ENCODE measurements at places on chromosomes 3 and 15.

GRCh38 chr3:170745211-170745718 is 124.7 kb downstream of the RPL22L1 start:
- peak; percentile 70 for DNase-seq

DNA sequence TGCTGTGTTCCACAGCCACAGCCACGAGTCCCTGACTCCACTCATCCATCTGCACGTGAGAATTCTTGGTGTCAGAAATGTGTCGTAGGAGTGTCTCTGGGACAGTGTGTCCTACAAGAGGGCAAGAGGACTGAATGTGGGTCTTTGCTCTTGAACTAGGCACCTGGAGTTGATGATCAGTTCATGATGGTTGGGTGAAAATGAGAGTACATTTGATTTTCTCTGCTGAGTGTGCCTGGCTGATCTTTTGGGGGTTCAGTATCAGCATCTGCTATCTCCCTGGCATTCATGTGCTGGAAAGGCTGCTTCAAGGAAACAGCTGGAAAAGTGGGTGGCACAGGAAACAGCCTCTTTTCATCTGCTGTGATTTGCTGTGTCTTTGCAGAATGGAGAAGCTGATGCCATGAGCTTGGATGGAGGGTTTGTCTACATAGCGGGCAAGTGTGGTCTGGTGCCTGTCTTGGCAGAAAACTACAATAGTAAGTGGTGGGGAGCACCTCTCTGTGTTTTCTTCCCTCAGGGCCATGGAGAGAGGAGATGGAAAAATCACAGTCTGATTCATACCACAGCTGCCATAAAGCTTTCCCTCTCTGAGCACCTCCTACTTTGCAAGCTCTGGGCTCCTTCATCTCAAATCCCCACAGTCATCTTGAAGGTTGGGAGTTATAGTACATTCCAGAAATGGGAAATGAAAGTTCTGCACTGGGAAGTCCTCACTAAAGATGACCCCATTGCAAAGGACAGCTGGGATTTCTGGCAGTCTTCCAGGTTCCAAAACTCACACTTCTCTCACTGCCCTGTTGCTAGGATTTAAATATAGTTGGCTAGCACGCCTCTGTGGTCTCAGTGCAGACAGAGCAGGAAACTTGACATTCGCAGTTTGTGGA is 17.8 kb downstream of the TF start:
- DNase-seq = no peak

DNA sequence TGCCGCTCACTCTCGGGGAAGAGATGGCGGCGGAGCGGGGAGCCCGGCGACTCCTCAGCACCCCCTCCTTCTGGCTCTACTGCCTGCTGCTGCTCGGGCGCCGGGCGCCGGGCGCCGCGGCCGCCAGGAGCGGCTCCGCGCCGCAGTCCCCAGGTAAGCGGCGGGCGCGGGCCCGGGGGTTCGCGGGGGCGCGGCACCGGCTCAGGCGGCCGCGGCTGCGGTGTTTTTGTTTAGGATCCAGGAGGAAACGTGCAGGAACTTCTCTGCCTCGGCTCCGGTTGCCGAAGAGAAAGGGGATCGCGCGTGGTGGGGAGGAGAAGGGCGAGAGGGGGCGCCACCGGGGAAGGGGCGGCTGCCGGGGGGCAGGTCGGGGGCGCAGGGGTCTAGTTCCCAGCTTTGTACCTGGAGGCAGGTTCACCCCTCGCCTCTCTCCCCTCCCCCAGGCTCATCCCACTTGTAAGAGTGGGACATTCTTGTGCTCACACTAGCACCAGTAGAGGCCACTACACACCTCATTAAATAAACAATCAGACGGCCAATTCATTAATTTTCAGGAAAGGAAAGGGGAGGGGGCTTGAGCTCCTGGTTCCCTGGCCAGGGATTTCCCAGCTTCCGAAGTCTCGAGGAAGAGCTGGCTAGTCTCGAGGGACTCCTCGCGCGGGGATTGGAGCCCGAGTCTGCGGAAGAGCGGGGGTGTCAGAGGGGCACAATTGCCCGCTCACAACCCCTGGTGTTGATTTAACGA is 562 bp downstream of the NEO1 start:
- peak; percentile 29 for DNase-seq

DNA sequence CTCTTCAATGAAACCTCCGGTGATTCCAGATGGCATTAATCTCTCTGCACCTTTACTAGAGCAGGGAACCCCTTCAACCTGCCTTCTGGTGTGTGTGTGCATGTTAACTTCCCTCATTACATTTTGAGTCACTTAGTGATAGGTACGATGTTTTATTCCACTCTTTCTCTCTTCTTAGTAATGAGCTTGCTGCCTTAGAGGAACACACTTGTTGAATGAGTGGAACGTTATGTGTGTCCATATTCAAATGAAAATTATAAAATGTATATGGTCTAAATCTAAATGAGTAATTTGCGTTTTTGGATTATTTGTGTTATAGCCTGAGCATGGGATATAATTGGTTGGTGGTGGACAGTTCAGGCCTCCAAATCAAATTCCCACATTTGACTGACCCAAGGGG is 12.1 kb downstream of the MAP2K5 start:
- DNase-seq = no peak

DNA sequence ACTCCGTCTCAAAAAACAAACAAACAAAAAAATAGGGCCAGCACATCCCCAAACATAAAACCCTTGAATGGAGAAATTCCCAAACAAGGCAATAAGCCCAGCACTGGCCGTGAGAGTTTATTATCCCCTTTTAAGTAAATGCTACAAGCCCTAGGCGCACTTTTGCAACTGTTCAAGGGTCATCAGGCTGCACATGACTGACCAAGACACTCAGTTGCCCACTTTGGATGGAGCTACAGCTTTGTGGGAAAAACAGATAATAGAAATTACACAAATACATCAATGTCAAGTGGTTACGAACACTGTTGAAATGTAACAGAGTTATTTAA is 33.7 kb upstream of the ZNF445 start:
- no peak for DNase-seq

DNA sequence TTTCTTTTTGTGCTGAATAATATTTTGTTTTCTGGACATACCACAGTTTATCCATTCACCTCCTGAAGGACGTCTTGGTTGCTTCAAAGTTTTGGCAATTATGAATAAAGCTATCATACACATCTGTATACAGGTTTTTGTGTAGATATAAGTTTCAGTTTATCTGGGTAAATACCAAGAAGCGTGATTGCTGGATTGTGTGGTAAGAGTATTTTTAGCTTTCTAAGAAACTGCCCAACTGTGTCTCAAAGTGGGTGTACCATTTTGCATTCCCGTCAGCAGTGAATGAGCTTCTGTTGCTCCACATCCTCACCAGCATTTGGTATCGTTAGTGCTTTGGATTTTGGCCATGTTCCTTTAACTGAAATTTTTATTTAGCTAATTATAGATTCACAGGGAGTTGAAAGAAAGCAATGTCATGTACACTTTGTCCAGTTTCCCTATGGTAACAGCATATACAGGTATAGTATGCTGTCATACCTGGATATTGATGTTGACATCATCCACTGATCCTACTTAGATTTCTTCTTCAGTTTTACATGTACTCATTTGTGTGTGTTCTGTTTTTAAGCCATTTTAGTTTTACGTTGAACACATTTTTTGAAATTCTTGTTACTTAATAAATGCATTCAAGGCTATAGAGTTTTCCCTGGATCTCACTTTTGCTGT is 11.9 kb downstream of the ARID3B start:
- DNase-seq = no peak

GRCh38 chr3:130470126-130470525 is 46.9 kb upstream of the COL6A6 start:
- DNase-seq = no peak

DNA sequence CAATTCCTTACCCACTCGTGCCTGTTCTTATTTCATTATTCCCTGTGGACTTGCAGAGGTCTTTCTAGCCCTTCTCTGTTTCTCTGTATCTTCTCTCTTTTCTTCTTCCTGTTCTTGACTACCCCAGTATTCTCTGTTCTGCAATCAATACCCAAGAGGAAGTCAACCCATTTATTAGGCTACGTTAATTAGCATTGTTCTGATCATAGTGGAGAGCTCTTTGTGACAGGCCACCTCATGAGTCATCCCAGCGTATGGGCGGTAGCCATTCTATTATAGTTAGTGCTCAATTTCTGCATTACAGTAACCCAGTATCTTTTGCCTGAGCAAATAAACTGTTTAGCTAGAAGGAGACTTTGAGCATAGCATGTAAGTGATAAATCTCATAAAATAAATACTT is 259.5 kb upstream of the GRM7 start:
- no peak for DNase-seq

DNA sequence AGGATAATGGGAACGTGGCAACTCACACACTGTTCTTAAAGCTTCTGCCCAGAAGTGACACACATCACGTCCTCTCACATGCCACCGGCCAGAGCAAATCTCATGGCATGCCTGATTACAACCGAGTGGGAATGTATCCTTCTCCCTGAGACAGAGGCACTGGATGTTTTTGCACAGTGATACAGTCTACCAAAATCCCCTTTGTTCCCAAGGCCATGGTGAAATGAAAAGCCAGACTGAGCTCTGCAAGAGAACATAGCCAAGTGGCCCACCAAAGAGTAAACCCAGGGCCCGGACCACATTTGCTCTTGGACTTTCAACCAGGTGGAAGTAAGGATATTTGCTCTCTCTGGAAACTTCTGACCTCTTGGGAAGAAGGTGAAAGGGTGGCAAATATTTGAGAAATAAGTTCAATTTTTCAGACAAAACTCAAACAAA is 186.2 kb upstream of the STT3B start:
- DNase-seq = no peak

DNA sequence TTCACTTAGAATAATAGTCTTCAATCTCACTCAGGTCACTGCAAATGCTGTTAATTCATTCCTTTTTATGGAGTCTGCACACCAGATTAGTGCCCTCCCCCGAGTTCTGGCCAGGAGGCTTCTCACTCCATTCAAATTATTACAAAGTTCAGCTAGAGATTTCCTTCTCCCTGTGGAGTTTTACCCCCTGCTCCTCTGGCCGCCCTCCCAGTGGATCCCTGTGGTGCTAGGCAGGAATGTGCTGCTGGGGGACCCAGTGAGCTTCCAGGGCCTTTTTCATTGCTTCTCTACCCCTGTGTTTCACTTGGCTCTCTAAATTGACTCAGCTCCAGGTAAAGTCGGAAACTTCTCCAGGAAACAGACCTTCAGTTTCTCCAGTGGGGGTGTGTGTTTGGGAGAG is 42.7 kb upstream of the CD200R1L start:
- no peak for DNase-seq

- DNase-seq = no peak
Measured at GRCh38 chr15:88431441-88431840, 35.7 kb downstream of the MRPL46 start.

- peak; percentile 53 for DNase-seq
Measured at GRCh38 chr15:39851500-39852092, 68.5 kb downstream of the GPR176 start.

- no peak for DNase-seq
Measured at GRCh38 chr3:184642631-184643285, 69.1 kb downstream of the MAGEF1 start.

DNA sequence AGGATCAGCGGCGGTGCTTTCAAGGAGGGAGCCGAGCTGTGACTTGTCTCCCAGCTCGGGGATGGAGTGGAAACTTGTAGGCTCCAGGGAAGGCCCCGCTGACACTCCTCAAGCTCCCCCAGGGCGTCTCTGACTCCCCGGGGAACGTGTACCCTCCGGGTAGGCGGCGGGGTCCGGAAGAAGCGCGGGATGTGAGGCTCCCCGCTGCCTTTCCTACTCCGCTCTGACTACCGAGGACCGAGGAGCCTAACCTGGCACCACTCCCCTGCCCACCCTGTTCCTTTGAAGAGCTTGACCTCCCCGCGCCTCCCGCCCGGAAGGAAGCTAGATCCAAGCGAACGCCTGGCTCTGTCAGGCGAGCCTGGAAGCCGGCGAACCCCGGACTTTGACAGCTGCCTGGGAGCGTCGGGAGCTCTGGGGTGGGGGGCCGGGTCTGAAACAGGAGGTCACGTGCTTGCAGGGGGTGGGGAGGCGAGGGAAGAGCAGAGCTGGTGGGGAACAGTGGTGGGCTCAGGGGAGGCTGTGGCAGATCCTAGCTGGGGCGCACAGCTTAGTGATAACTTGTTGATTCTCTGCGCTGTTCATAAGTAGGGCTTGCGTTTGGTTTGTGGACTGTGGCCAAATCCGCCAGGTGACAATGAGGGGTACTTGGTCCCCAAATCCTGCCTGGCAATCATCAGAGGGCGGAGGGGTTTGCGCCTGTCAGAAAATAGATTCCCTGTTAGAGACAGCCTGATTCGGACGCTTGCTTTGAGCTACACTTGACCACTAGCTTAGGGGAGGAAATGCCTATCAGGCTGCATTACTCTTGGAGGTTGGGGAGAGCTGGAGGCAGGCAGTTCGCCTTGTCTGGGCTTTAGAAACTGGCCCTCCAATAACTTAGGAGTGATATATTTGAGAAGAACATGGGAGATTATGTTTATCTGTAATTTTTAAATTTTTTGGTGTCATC is 1.2 kb downstream of the CLSTN2 start:
- DNase-seq = no peak

DNA sequence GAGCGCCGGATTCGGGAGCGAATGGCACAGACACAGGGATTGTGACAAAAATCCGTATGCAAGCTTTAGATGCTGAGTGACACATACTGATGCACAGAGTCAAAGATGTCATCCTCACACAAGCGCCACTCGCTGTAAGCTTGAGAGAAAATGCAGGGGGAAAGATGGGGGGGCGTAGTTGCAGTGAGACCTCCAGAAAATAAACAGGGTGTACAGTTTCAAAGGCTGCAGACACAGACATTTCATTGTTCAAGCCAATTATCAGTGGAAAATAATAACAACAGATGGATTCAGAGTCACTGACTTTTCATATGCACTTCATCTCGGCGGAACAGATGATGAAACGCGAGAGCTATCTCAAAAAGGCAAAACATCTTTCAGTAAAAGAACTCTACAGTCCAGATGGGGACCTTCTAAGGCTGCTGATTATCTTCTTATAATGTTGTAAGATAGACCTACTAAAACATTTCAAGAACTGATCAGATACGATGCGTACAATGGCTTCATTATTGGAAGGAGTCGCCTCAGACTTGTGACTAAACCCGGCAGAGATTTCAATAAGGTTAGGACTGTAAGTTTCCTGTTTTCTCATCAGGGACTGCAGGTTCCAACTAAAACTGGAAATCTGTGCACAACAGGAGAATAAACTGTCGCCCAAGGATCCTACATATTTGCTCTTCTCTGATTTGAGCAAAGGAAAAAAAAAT is 275.4 kb downstream of the FOXP1 start:
- peak; percentile 27 for DNase-seq

DNA sequence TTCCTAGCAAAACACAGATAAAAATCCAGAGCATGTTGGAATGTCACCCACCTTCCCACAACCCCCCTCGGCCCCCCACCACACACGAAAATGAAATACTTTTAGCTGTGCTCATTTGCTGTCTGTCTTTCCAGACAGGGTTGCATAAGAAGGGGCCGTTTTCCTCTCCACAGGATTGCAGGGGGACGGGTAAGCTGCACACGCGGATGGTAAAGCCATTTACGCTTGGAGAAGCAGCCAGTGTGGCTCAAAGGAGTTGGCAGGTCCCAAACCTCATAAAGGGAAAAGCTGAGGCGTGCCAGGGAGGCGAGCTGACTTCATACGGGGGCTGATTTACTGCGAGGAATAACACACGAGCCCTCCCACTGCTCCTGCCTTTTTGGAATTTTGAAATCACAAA is 47.4 kb upstream of the ITGA11 start:
- DNase-seq = peak; percentile 79
